NCI-H524 (cell line): ENCODE measurements at places on chromosomes 12 and 14.

DNA sequence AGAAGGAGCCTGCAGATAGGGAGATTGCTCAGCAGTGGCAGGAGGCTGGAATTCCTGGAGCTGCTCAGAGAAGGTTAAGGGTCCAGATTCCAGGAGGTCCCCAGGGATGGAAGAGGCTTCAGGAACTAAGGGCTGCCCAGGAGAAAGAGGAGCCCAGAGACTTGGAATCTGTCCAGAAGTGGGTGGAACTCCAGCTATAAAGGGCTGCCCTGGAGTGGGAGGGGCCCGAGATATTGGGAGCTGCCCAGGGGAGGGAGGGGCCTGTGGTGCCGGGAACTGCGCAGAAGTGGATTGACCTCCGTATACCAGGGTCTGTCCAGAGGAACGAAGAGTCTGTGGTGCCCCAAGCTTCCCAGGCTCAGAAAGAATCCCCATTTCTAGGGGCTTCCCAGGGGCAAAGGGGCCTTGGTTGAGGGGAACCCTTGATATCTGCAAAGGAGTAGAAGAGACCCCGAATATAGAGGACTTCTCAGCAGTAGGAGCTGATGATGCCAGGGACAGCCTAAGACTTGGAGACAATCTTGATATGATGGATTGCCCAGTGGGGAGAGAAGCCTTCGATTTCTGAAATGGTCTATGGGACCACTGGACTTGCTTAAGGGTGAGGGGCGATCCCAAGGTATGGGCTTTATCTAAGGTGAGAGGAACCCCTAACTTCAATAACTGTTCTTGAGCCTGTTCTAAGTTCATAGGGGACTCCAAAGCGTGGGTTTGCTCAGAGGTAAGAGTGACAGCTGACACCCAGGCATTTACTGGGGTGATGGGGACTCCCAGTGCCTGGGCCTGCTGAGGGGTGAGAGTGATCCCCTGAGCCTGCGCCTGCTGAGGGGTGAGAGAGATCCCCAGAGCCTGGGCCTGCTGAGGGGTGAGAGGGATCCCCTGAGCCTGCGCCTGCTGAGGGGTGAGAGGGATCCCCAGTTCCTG, 45.0 kb downstream of the FAM186A start:
- no peak for DNase-seq

GRCh38 chr12:115407036-115407435, 723.1 kb upstream of the TBX3 start:
- no peak for DNase-seq

DNA sequence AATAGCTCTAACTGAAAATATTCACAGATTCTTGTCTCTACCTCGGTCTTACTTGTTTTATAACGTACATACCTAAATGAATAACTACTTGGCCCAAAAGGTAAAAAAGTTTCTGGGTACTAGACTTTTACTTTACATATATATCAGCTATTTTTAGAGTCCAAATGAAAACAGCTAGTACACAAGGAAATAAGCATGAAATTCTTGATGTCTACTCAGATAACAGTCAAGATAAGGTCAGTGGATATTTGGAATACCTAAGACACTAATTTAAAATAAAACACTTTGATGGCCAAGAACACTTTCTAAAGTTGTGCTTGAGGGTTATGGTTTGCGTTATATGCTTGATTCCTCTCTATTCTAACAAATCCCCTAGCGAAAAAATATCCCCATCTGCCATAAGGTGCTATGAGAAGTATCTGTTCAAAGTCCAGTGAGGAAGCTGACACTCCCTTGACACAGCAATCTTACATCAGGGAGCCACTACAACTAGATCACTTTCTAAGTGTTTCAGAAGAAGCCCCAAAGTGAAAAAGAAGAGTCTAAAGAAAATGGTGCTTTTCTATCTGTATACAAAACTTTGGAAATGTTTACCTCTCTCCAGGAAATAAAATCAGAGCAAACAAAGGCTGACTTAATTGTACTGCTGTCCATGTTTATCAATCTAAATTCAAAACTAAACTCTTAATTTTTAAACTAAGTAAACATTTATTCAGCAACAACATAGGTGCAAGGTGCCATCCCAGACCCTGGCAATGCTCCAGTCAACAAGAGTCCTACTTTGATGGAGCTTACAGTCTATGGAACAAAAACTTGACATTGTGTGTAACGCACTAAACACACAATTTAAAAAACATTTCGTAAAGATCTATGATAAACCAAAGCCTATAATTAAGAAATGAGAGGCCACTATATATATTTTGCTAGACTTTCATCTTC, 11.7 kb downstream of the PTPN21 start:
- no peak for DNase-seq

DNA sequence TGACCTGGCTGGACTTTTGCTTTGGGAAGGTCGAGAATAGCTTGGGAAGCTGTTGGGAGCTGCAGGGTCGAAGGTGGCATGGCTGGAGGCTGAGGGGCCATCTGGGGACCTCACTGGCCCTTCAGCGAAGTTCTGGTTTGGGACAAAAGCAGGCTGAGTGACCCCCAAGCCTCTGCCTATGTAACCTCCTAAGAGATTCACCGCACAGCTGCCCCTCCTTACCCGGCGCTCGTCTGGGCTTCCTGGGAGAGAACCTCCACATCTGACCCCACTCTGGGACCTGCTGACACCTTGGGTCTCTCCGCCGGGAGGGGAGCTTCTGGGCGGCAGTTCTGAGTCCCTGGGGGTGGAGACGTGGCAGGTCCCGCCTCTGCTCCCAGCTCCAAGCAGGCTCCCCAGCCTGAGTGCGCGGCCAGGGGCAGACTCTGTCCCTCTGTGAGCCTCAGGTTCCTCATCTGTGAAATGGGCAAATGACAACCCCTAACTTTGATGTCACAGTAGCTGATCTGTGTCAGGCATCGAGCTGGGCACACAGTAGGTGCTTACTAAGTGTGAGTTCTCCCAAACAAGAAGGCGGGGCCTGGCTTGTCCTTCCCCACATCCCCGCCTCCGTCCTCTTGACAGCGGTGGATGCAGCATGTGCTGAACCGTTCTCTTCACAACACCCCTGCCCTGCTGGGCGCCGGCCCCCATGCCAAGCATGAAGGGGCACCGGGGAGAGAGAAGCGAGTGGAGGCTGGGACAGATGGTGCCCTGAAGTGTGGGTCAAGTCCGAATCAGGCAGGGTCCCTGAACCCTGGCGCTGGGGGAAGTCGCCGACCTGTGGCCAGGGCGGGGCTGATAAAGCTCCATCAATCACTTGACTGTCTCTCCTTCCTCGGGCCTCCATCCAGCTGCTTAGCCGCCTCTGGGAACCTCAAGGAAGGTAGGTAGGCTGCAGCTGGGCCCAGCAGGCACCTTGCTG, 3.8 kb downstream of the EXOC3L4 start:
- DNase-seq: no peak

GRCh38 chr14:64765740-64766302, 61.6 kb downstream of the PLEKHG3 start:
- DNase-seq: no peak

DNA sequence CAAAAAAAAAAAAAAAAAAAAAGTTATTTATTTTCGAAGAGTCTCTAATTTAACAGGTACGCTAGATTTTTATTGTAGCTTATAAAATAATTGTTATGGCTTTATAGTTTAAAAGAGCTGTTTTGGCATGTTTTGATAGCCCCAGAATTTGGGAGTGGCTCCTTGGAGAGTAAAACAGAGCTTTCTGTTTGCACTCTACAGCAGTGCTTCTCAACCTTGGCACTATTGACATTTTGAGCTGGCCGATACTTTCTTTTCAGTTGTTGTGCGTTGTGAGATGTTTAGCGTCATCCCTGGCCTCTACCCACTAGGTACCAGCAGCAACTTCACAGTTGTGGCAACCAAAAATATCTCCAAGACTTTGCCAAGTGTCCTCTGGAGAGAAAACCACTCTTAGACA, 30.6 kb downstream of the PLBD1 start:
- DNase-seq: no peak

DNA sequence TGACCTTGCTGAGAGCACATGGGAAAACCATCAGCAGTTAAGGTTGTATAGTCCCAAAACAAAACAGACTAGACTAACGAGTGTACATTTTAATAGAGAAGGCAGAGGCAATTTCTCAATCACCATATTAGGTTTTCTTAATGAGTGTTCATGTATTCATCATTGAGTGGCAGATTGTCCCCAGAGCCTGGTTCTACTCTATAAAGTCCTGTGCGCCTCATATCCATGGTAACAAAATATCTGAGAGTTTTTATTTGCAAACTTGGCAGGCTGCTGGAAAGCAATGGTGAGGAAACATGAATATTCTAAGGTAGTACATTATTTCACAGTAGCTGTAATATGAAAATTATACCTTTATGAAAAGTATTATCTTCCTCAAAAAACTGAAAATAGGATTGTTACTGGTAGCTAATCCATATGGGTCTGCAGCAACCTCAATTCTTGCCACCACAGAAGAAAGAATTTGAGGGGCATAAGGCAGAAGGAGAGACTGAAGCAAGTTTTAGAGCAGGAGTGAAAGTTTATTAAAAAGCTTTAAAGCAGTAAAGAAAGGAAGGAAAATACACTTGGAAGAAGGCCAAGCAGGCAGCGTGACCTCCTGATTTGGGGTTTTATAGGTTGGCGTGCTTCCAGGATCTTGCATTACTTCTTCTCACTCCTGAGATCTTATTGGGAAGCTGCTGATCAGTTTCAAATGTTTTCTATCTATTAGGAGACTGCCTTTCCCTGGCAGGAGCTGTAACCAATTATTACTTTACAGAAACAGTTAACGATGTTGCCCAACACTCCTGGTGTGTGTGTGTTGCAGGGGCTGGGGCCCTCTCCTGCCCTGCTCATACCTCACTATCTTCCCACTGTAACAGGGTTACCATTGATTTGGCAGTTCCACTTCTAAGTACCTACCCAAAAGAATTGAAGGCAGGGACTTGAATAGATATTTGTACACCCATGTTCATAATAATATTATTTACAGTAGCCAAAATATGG, 154.0 kb upstream of the NUDT4 start:
- DNase-seq: no peak

DNA sequence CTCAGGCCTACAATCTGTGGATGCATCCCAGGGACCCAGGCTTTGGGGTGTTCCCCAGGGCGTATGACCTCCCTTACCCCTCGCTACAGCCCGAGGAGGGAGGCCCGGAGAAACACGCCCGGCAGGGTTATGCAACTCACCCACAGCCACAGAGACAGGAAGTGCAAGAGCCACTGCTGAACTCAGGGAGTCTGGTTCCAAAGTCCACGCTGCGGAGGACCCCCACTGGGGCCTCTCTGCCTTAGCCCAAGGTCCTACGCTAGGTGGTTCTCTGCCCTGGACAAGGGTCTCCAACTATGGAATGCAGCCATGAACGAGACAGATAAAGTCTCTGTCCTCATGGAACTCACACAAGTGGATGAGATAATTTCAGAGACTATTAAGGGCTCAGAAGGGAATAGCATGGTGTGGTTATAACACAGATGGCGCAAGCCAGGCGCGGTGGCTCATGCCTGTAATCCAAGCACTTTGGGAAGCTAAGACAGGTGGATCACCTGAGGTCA, 11.3 kb downstream of the SCARB1 start:
- DNase-seq: no peak

DNA sequence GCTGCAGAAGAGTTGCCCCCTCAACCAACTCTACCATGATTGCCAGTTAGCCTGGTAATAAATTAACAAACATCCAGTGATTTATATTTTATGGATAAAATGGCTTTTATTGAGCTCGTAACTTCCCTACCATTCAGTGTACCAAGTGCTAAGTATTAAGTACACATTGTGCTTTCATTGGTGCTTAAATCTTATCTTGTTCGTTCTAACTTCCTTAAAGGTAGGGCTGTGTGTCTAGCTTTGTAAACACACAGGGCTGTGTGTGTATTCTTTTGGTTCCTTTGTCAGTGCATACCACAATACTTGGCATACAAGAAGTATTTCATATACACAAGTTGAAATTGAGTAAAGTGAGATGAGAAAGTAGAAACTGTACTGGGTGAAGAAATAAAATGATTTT, 80.4 kb downstream of the KCNC2 start:
- DNase-seq: no peak

- no peak for DNase-seq
Measured at GRCh38 chr12:130953771-130954543, at the start of gene ADGRD1. ADGRD1 (plus strand) TSS chr12:130953907; CDS start chr12:130954466, 559 bp downstream.

- DNase-seq: no peak
Measured at GRCh38 chr12:39931857-39932256, 174.0 kb downstream of the SLC2A13 start.

DNA sequence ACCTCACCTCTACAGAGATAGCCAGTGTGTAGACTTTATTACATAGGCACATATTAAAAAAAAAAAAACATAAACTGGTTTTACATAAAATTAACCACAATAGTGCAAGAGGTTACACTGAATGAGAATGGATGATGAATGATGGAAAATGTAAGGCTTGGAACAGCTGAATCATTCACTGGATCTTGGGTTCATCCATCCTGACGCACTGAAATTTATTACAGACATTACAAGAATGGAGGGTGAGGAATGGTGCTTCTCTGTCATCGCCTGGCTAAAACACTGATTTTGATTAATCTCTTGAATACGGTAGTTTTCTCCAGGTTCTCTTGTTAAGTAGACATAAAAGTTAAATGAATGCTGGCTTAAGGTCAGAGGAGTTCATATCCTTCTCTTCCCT, 40.0 kb upstream of the GTF2A1 start:
- DNase-seq: no peak

DNA sequence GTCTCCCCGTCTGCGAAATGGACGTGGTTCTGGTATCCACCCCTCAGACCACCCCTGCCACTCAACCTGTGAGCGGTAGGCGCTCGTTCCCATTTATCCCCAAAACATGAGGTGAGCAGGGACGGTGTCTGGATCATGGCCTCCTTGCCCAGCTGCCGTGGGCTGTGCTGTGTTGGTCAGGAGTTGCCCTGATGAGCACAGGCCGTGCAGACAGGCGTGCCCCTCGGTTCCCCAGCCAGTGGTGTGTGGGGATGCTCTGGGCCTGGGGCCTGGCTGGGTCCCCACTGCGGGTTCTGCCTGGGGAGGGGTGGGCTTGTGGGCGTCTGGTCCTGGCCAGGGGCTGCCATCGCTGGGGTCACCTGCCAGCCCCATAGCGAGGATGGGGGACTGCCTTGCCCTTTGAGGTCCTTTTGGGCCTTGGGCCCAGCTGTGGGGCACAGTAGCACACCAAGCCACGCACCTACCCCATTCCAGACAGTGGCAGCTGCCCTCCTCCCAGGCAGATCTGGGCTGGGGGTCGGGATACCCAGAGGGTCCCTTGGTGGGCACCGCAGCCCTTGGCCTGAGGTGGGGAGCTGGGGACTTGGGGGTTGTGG, 11.3 kb upstream of the PUS1 start:
- no peak for DNase-seq
